ENCODE measurements at places on chromosomes 11 and 22. TPM values are rescaled to one million over a fixed set of nuclear protein-coding genes. Genes with fewer than 3 reads are reported as not detected.

Gene GGT5
- polyA plus RNA-seq, result 16.4 TPM

DNA sequence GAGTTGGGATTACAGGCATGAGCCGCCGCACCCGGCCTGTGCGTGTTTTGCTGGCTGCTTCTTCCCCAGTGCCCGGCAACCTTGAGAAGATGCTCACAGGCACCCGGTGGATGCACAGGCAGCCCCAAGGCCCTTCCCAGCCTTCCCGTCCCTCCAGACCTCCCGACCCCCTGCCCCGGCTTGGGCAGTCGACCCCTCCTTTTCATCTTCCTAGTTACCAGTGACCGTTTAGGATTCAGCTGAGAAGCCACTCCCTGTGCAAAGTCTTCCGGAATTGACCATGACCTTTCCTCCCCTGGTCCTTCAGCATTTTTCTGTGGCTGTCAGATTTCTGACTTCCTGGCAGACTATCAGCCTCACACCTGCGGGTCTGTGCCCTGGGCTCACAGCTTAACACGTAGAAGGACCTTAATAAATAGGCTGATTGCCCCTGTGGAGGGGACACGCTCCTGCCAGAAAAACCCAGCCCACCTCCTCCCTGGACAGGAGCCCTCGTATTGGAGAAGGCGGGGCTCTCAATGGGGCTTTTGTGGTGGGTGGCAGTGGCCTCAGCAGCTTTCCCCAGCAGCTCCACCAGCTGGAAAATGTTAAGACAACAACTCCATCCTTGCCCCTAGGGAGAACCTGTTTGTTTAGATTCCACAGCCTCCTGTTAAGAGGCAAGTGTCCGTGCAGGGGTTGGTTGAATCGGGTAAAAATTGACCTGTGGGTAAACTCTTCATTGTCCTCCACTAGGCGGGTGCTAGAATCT is 10.4 kb upstream of the ANO1 start:
- DNase-seq, result peak; percentile 54

DNA sequence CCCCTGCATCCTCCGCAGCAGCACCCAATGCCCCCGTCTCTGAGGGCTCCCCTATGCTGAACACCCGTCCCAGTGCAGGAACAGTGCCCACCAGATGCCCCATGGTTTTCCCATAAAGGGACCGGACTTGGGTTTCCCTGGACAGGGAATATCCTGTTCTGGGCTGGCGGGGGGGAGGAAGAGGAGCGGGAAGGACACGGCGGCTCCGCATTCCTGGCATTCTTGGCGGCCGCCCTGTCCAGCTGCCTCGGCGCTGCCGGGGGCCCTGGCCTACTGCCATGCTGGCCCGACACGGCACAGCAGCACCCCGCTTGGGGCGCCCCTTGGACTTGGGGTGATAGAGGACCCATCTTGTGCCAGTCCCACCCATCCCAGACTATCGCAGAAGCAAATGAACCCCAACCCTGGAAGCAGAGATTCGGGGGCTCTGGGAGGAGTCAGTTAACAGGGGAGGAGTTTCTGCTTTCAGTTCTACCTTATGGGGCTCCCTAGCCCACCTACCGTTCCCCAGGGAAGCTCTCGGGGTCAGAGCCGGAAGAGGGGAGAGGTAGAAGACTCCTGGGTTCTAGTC is 23.7 kb upstream of the CBX7 start:
- no peak for DNase-seq

DNA sequence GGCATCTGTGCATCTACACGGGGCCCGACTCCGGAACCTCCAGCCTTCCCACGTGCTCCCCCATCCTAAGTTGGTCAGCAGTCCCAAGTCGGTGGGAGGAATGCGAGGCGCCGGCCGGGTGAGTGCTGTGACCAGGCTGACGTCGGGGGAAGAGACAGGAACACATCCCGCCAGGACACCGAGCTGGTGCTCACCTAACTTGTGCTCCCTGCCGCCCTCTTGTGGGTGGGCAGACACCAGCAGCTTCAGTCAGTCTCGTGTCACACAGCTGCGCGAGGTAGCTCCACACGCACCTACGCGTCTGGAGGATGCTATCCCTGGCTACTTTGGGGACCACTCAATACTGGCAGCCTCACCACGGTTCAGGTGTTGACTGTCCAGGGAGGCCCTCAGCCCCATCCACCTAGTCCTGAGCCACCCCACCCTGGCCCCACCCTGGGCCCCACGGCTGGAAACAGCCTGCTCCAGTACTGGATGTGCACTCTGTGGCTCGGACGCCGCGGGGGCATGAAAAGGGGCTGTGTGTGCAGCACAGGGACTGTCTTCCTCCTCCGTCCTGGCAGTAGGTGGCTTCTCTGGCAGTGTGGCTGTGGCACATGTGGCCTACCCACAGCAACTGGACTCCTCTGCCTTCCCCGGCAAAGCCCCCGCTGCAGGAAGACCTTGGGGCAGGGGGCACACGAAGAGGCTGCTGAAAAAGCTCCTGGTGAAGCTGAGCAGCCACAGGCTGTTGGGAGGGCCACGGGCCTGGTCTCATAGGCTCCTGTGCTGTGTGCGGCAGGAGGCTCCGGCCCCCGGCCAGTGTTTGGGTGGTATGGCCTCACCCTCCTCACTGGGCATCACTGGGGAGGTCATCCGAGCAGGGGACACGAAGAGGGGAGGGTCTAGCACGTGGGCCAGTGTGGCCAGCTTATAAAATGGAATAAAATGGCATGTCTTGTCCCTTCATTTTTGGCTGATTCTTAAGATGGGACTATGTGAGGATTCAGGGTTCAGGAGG is 11.2 kb upstream of the BID start:
- DNase-seq, result no peak

GRCh38 chr11:4983841-4984240 is 10.8 kb upstream of the OR51L1 start:
- peak; percentile 52 for DNase-seq

GRCh38 chr11:95515371-95515770 is 274.2 kb downstream of the FAM76B start:
- DNase-seq, result no peak

DNA sequence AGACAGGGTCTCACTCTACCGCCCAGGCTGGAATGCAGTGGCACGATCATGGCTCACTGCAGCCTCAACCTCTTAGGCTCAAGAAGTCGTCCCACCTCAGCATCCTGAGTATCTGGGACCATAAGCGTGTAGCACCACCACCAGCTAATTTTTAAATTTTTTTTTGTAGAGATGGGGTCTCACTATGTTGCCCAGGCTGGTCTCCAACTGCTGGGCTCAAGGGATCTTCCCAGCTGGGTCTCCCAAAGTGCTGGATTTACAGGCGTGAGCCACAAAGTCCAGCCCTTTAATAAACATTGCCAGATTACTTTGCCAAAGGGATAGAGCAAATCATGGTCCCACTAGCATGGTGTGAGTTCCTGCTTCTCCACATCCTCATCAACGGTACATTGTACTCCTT is 45.6 kb downstream of the KMT5B start:
- DNase-seq, result no peak

DNA sequence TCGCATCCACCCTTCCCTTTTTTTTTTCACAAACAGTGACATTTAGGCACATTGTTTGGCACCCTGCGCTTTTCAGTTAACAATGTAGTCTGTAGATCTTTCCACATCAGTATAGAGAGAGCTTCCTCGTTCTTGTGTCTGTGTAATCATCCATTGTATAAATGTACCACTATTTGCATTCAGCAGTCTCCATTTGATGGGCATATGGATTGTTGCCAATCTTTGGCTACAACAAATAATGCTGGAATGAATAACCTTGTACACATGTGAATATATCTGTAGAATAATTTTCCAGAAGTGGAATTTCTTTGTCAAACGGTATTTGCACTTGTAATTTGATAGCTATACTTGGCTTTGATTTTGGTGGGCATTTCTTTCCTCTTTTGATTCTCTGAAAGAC is 17.1 kb downstream of the MPEG1 start:
- no peak for DNase-seq

Measured in renal cortex interstitium (tissue), 15 donors.